ENCODE measurements at places on chromosomes 6 and 20. TPM values are rescaled to one million over a fixed set of nuclear protein-coding genes. Genes with fewer than 3 reads are reported as not detected.
A peak's percentile ranks its signal among the peaks of the same experiment; 100 is the strongest.

GRCh38 chr6:54898767-54899166, 52.2 kb downstream of the FAM83B start:
- DNase-seq = no peak

GRCh38 chr6:16684896-16685554, 76.2 kb downstream of the ATXN1 start:
- no peak for DNase-seq

- no peak for DNase-seq
These were observed 68.3 kb upstream of the SMIM29 start for GRCh38 chr6:34317172-34317477.

DNA sequence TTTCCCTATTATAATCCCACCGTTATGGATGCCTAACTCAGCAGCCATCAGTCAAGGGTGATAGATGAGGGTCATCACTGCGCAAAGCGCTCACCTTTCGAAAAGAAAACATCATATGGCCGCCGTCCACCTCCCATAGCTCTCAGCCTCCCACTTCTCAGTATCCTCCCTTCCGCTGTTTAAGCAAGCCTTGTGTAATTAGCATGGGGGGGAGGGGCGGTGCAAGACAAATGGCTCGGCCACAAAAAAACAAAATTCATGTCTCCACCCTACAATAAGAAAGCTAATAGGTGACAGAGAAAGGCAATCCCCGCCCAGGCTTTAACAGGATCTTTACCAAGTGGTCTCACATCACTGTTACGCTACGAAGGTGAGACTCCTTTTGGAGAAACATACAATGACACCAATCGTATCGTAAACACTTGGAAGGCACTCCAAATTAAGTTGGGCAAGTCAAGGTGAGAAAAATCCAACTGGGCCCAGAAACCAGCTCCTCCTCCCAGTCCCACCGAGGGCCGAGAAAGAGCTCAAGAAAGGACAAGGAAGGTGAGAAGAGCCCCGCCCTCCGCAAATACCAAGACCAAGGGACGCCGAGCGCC, 645 bp downstream of the DDX39B start:
- no peak for DNase-seq

The SLPI gene
- not detected for total RNA-seq

The LY86 gene
- not detected for total RNA-seq

GRCh38 chr20:24420567-24420966, 48.9 kb upstream of the SYNDIG1 start:
- no peak for DNase-seq

- DNase-seq = no peak
These were observed 51.9 kb downstream of the RNF217 start for GRCh38 chr6:125013938-125014660.

DNA sequence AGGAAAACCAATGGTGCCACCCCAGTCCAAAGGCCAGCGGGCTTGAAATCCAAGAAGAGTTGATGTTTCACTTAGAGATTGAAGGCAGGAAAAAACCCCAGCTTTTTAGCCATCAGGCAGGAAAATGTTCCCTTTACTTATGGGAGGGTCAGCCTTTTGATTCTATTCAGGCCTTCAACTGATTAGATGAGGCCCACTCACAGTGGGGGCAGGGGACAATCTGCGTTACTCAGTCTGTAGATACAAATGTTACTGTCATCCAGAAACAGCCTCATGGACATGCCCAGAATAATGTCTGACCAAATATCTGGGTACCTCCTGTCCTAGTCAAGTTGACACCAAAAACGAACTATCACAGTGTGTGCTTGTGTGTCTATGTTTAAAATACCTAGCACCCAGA, 121.2 kb upstream of the KCNQ5 start:
- no peak for DNase-seq

GRCh38 chr6:164396071-164397047, 913.0 kb downstream of the C6orf118 start:
- DNase-seq = peak; percentile 32

DNA sequence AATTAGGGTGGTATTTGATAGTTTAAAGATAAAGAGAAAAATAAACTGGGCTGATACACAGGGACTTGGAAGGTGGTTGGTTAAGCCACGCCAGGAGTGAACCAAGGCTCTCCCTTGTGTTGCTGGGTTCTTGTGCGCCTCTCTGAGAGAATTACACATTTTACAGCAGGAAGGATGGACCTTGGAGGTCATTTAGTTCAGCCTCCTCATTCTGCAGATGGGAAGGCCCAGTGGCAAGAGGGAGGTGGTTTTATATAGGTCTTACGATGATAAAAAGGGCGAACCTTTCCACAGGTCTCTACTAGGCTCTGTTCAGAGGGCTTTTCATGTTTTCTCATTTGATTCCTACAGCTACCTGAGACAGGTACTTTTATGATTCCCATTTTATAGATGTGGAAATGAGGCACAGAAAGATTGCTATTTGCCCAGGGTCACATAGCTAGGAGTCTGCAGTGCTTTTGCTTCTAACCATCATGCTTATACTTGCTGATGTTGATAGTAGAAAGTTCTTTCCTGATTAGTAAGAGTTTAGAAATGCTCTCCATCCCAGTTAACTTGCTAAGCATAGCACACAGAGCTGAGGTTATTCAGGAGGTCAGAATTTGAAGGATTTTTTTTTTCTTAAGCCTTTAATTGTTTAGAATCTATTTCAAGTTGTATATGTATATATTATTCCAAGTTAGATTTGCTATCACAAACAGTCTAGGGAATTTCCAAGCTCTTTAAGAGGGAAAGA, 12.8 kb downstream of the HIVEP1 start:
- DNase-seq = no peak

GRCh38 chr6:41743406-41744235, 3.6 kb downstream of the PGC start:
- no peak for DNase-seq

The FOXC1 gene
- 1.7 TPM for total RNA-seq

DNA sequence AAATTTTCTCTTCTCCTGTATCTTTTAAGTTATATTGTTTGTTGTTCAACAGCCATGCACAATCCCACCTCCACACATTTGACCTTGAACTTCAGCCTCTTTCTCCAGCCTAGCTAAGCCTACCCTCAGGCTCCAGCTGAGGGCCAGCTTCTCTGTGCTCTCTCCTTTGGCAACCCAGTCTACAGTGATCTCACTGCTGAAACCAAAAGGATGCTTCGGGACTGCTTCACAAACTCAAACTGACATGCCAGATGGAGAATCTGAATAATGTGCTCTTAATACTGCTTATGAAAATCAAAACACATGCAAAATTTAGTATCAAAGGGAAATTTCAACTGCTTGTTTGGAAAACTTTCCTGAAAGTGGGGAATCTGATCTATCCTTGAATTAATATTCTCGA, 16.1 kb upstream of the RIN2 start:
- no peak for DNase-seq

DNA sequence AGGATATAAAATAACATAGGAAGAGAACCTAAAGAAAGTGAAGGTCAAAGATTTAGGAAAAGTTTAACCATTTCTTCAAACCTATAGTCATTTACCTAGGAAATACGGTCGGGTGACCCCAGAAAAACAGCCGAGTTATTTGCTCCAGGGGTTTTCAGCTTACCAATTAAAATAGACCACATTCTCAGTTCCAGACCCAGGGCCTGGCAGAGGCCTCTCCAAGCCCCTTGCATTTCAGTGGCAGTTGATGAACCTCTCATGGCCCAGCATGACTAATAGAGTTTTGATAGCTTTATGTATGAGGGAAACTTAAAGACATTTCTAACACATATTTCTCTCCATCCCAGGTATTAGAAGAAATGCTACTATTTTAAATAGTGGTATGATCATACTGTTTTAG, 113.5 kb downstream of the OGFRL1 start:
- DNase-seq = no peak

GRCh38 chr6:160739955-160740354, 37.9 kb downstream of the PLG start:
- DNase-seq = no peak

The RRAGD gene
- total RNA-seq = 14.0 TPM

The BPIFB1 gene
- total RNA-seq = not detected

DNA sequence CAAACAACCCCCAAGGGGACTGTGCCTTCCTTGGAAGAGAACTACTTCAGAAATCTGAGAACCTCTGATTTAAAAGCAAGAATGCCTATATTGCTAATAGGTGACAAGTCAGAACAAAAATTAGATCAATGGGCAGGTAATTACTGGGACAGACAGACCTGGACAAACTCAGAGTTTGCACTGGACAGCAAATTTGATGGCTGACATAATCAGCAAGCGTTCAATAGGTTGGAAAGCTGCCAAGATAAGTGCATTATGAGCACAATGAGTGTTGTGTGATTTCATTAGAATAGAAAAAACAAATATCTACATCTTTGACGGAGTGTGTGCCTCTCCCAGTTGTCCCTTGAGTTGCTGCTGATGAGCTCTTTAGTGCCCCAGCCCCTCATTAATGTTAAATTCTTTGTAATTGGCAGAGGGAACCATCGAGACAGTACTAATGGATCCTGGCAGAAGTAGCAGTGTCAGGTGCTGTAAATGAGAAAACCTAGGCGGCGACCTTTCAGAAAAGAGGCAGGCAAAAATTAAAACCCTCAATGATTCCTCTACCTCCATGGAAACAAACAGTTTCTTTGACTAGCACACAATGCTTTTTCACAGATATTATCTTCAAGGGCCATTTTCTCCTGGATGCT, 116.5 kb upstream of the COL21A1 start:
- no peak for DNase-seq

DNA sequence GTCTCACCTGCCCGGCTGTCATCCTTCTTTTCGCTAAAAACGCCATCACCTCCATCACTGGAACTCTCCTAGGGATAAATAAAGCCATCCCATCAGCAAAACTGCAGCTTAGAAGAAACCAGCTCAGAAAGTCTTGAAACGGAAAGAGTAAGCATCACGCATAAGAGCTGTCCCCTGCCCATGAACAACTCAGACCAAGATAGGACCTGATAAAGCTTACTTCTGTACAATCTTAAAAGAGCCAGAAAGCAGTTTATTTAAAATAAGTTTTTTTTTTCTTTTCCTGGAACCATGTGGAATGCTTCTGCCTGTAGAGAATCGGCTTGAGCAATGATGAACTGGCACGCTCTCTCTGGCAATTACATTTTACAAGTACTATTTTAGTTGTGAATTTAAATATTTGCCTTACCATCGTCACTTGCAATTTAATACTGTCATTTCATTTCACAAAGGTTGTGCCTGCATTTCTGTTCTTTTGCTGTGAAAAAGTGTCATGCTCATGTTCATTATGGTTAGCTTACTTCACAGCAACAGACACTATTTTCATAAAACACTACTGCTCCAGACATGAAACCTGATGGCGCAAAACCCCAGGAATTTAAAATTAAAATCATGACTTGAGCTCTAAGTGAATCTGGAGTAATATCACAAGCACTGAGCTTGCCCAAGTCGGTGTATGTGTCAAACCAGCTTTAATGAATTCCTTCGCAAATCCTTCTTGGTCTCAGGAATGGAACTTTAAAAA, 59.6 kb upstream of the EMILIN3 start:
- DNase-seq = no peak

GRCh38 chr6:45965007-45965406, 50.7 kb downstream of the CLIC5 start:
- DNase-seq = no peak

- peak; percentile 67 for DNase-seq
These were observed 37.3 kb upstream of the BTN3A2 start for GRCh38 chr6:26327450-26328264.

DNA sequence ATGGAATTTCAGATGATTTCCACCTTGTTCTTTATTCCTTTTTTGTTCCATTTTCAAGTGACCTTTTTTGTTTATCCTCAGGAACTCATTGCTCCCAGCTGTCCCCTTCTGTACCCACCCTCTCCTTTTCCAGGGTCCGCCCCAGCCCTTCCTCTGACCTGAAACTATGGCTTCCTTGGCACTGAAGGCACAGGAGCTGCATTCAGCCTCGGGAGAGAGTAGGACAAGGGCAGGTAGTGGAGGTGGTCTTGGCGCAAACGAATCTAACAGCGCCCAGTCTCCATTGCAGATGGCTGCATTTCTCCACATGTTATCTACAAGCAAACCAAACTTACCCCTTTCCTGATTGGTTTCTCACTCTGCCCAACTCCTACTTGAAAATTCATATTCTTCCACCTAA, 8.8 kb upstream of the ULBP2 start:
- DNase-seq = no peak

The IDH3B gene
- total RNA-seq = 102 TPM

- no peak for DNase-seq
These were observed 10.1 kb downstream of the AAR2 start for GRCh38 chr20:36246401-36246800.

- DNase-seq = peak; percentile 72
These were observed at the start of the genes PSMB9 and TAP1 for GRCh38 chr6:32853541-32854375. Gene PSMB9 (plus strand): TSS chr6:32854192. CDS start chr6:32854230, 38 bp downstream. Gene TAP1 (minus strand): TSS chr6:32853704. CDS start chr6:32853636, 68 bp downstream.

The TFAP2D gene
- not detected for total RNA-seq

GRCh38 chr6:14010275-14010674, 85.5 kb downstream of the RNF182 start:
- no peak for DNase-seq

The IPCEF1 gene
- 0.28 TPM for total RNA-seq

The LRFN2 gene
- not detected for total RNA-seq

GRCh38 chr20:50110141-50111047, 2.6 kb downstream of the UBE2V1 start:
- no peak for DNase-seq

The POM121L2 gene
- total RNA-seq = not detected

- DNase-seq = no peak
These were observed 12.2 kb downstream of the TOP1 start for GRCh38 chr20:41040855-41041254.

Measured in neural crest cell (in vitro differentiated cells).